ENCODE measurements at places on chromosomes 16 and 17. TPM values are rescaled to one million over a fixed set of nuclear protein-coding genes. Genes with fewer than 3 reads are reported as not detected.

- no peak for DNase-seq
These were observed 80.8 kb downstream of the GAS7 start for GRCh38 chr17:10117581-10118001.

GRCh38 chr17:76232342-76232741, 8.0 kb downstream of the RNF157 start:
- no peak for DNase-seq

GRCh38 chr17:74244548-74244947, 29.5 kb upstream of the DNAI2 start:
- DNase-seq = no peak

GRCh38 chr16:8632675-8633182, 11.2 kb downstream of the METTL22 start:
- no peak for DNase-seq

DNA sequence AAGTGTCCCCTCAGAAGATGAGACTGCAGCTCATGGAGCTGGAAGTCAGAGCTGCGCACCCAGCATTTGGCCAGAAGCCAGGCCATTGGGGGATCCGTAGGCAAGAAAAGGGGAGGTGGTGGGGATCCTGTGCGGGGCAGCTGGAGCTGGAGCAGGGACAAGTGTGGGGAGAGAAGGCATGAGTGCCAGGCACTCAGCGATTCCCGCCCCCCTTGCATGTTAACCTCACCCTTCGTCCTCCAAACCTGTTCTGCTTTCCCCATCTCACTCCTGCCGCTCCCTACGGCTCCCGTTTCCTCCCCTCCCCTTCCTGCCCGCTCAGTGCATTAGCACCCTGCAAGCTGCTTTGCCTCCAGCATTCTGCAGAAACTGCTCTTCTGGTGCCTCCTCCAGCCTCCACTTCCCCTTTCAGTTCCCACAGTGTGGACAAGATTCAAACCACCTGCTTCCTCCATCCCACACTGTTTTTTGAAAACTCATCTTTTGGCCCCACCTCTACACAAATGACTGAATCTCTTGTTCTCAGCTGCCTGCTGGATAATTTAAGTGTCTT, 5.6 kb downstream of the ALOX15 start:
- no peak for DNase-seq

GRCh38 chr16:46918905-46919792, 35.0 kb downstream of the GPT2 start:
- peak; percentile 96 for DNase-seq

DNA sequence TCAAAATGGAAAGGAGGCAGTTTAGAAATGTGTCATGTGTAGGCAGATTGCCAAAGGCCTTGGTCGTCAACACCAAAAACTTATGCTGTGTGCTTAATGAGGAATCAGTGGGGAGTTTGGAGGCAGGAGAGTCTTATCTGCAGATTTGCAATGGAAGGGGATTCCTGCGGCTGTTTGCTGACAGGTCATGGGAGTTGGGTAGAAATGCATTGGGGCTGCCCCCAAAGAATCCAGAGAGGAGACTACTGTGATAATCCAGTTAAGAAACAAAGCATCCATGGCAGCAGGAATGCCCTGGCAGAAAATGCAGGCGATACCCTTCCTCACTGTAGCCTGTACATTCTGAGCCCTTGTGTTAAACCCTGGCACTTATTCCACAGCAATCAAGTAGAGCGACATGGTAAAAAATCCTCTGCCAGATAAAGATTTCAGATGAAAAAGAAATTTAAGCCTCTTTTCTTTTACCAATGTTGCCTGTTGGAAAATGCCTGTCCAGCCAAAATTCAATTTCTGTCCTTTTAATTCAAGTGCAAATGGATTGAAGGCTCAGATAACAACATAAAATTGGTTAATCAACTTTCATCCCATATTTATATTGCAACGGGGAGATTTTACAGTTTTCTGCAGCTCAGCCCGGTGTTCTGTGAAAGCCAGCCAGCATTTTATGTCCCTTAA, 491.0 kb upstream of the CDH5 start:
- DNase-seq = no peak

DNA sequence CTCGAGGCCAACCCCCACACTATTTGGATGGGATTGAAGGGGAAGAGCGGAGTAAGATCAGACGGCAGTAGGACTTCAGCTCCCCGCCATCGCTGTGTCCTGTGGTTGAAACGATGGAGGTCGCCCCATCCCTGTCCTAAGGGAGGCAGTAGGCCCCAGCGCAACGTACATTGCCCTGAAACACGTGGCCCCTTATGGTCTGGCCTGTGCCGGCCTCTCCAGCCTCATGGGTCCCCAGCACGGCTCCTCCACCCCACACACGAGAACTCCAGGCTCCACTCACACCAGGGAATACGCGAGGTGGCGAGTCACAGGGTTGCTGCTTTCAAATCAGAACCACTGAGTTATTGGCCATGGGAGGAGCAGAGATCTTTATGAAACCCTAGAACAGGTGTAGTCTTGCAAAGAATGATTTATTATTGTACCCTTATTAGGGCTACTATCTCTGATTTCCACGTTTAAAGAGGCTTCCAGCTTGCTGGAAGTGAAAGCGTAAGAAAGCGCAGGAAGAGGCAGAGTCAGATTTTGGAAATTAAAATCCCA, 669 bp upstream of the DCTPP1 start:
- DNase-seq = no peak

DNA sequence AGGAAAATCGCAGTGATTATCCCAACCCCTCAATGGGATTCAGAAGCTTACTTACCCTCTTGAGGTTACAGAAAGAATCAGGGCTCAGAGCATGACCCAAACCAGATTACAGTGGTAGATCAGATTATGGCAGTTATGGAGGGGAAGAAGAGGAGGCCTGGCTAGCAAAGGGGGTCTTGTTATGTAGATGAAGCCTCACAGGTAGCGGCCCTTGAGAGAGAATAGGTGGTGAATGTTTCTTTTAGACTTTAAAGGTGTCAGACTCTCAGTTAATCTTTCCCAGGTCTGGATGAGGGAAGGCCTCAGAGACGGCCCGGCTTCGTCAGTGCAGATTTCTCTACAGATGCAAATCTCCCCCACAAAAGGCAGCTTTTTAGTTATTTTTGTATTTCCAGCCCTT, 15.6 kb downstream of the RNF112 start:
- DNase-seq = no peak

GRCh38 chr17:64173646-64174045, 43.7 kb upstream of the ERN1 start:
- DNase-seq = no peak

- DNase-seq = no peak
These were observed 5.7 kb downstream of the METRNL start for GRCh38 chr17:83085103-83085502.

- DNase-seq = no peak
These were observed 2.5 kb downstream of the ADPRM start for GRCh38 chr17:10699856-10700255.

- no peak for DNase-seq
These were observed 282.0 kb downstream of the MAP2K4 start for GRCh38 chr17:12302711-12303110.

GRCh38 chr16:50657241-50657640, 23.9 kb downstream of the SNX20 start:
- peak; percentile 91 for DNase-seq

GRCh38 chr16:62392698-62393097, 356.5 kb upstream of the CDH8 start:
- DNase-seq = no peak

- DNase-seq = peak; percentile 68
These were observed at the start of gene PGAP6 for GRCh38 chr16:381789-382717. Gene PGAP6, minus strand, starts transcription at chr16:381978. Its CDS starts 157 bp downstream, at chr16:381821.

- peak; percentile 32 for DNase-seq
These were observed 21.9 kb downstream of the ORC6 start for GRCh38 chr16:46711106-46712058.

DNA sequence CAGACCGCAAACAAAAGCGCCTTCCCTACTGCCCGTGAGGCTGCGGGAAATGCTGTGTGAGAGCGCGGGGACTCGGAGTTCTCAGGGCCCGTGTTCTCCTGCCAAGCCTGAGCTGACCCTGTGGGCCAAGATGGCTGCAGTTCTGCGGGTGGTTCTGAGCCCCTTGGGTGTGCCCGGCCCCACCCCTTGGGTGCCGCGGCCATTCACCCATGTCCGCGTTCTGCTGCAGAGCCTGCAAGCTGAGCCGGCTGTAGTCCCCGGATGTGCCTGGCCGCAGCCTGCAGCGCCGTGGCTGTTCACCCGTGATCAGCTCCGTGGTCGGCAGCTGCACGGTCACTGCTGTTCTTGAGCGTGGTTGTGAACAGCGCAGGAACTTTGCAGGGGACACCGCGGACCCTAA, 20.0 kb downstream of the ACSF3 start:
- no peak for DNase-seq

GRCh38 chr16:14562691-14563491, 67.2 kb downstream of the PARN start:
- peak; percentile 49 for DNase-seq

DNA sequence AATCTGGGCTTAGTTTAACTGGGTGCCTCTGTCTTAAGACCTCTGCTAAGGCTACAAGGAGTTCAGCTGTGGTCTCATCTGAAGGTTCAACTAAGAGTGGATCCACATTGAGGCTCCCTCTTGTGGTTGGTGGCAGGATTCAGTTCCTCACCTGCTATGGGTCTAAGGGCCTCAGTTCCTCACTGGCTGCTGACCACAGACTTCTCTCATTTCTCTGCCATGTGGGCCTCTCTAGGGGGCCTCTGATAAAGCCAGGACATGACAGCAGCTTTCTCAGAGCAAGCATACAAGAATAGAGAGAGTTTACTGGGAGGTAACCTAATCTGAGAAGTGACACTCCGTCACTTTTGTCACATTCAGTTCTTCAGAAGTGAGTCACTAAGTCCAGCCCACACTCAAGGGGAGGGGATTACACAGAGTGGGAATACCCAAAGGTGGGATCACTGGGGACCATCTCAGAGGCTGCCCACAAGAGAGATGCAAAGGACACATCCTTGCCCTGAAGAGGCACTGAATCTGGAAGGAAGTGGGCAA, 19.2 kb upstream of the ABAT start:
- DNase-seq = peak; percentile 38

GRCh38 chr17:9991351-9991750, 86.3 kb upstream of the RCVRN start:
- no peak for DNase-seq

- DNase-seq = peak; percentile 94
These were observed 3.4 kb downstream of the MYO18A start for GRCh38 chr17:29176558-29177351.

DNA sequence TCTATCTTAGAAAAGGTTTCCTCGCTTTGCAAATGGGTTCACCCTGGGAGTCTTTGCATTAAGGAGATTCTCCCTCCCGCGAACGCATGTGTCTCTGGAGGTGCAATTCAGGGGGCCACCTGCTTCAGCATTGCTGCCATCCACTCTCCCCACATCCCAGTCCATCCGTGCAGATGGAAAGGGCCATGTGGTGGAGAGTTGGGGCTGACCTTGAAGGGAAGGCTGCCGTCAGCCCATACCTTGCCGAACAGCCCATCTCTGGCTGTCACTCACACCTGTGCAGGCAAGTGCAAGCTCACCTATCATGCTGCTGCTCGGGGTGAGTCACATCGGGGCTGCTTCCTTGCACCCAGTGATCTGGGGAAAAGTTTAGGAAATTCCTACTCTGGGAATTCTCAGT, 106.1 kb downstream of the ZNF423 start:
- no peak for DNase-seq

DNA sequence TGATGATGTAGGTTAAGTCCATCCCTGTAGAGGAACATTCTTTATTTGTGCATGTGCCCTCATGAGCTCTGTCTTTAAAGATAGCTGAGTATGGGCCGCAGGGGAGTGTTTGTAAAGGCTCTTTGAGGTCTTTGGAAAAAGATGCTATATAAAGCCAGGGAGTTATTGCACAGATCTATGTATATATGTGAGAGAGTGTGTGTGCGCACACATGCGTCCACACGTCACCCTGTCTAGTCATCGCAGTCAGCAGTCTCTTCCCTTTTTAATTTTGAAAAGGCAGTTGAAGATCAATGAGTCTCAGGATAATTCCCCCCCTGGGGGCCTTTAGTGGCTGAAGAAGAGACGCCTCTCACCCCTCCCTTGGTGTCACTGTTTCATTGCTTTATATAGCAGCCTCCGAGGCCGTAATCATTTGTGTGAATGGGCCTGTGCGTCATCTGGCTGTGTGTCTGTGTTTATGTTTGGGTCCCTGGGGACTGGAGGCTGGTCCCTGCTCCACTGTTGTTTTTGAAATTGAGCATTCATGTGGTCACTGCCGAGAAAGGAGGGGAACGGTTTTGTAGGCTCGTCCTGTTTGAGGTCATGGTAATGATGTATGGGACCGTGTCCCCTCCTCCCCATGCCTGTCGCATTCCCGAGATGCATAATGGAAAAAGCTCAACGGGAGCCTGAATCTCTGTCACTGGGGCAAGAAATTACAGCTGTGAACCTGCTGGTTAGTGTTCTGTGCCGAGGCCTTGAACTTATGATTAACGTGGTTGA, 143.9 kb downstream of the SNX29 start:
- no peak for DNase-seq

DNA sequence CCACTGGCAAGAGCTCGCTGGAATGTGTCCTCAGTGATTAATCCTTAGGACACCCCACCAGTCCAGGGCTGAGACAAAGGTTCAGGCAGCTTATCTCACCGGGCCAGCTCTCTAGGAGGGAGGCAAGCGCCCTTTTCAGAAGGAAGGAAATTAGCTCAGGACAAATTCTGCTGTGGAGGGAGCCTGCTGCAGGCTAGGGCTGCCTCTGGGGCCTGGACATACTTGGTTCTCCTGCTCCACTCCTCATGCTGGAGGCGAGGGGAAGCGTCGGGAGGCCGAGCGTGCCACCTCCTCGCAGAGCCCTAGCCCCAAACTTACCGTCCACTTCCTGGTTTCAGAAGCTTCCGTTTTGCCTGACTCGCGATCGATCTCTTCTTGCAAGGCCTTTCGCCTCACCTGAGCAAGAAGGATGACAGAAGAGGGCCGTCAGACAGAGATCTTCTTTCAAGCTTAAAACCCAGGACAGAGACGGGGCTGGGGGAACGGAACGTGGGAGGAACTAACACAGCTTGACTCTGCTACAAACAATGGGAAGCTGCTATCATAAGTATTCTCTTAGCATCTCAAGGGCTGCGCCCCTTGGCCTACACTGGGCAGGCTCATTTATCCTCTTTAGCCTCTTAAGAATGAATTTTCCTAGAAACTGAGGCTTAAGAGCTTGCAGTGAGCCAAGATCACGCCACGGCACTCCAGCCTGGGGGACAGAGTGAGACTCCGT, 7.7 kb downstream of the KNOP1 start:
- DNase-seq = no peak

GRCh38 chr17:16261049-16261448, 44.0 kb downstream of the PIGL start:
- no peak for DNase-seq

Gene NRN1L
- total RNA-seq = not detected

Gene CYTH1
- total RNA-seq = 32.2 TPM

Gene FOXN1
- not detected for total RNA-seq

Gene ZPBP2
- not detected for total RNA-seq

Gene MT1X
- 430 TPM for total RNA-seq

Gene ITGA2B
- 1.8 TPM for total RNA-seq

Gene TBC1D3I
- total RNA-seq = not detected
